ENCODE measurements at places on chromosomes 3 and 15.

GRCh38 chr3:36814066-36814717 lies 49.8 kb upstream of the DCLK3 start:
- no peak for DNase-seq

- no peak for DNase-seq
Observed at GRCh38 chr3:42900226-42901072, 5.5 kb upstream of the ZNF662 start.

- DNase-seq, result no peak
Observed at GRCh38 chr15:31157644-31158069, 56.1 kb upstream of the TRPM1 start.

DNA sequence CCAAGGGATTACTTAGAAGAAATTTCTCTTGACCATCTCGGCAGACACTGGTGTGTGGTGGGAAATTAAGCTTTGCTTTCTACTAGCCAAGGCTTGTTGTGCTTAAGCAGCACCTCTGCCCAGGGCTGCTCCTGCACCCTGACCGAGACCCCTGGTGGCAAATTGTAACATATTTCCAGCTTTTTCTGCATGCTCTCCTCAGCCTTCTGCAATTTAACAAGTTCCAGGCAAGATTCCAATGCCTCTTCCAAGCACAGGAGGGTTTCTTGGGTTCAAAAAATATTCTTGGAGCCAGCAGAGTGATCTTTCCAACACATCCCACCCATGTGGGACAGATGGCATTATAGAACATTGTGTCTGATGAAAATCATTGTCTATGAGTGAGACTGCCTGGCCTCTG lies 210.5 kb downstream of the CLSTN2 start:
- DNase-seq, result no peak

DNA sequence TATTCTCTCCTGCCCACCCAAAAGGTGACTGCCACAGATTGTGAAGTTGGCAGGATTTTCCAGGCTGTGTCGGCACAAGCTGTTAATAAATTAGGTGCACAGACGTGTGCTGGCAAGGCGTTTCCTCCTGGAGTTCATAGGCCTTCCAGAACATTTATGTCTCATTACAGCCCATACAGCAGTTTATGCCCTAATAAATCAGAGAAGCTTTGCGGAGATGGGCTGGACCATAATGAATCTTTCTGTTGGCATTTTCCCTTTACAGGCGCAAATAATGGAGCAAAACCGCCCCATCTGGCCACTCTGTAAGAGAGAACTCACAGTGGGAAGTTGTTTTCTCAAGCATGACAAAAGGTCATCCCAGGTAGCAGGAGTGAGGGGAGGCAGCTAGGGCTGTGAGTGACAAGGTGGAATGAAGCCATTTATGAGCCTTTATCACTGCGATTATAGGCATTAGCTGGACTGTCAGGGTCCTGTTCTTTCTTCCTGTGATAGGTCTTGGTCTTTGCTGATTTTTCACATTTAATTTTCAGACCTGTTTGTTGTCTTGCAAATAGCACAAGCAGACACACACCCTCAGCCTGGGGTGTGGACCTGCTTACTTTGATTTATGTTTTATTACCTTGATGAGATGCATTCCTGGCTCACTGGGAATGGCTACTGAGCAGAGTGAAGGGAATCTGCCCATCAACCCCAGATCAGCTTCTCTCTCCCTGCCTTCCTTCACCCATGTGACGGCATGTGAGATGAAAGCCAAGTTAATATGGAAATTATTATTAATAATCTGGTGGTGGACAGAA lies 257.5 kb downstream of the LRTM1 start:
- no peak for DNase-seq

DNA sequence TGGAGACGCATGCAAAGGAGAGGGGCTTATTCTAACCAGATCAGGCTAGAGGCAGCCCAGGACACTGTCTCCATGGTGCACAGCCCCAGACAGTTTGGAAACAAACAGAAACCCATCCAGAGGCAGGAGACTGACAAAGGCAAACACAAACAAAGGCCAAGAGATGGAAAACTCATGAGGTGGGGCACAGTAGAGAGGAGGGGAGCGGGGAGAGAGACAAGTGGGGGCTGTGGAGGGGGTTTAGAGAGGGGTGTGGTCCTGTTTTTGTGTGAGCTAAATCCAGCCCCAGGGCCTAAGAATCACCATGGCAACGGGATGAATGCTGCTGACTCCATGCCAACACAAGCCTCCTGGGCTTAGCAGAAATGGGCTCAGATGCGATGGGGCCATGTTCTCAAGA lies 32.3 kb downstream of the PARP16 start:
- no peak for DNase-seq

- DNase-seq, result no peak
Observed at GRCh38 chr15:65981837-65982626, 112.7 kb downstream of the RAB11A start.

DNA sequence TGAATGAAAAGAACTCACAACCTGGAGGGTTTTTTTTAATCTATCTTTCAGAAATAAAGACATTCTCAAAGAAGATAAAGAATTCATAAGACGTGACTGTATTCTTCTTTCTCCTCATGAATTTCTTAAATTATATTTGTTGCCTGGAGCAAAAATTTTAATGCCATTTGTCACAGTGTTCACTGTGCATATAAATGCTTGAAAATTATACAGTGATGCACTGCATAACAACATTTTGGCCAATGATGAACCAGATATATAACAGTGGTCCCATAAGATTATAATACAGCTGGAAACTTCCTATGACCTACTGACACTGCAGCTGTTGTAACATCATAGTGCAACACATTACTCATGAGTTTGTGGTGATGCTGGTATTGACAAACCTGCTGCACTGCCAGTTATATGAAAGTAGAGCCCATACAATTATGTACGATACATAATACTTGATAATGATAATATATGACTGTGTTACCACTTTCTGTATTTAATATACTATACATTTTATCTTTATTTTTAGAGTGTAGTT lies 67.3 kb downstream of the P2RY1 start:
- no peak for DNase-seq

- DNase-seq, result no peak
Observed at GRCh38 chr15:88397506-88397905, 69.7 kb downstream of the MRPL46 start.

DNA sequence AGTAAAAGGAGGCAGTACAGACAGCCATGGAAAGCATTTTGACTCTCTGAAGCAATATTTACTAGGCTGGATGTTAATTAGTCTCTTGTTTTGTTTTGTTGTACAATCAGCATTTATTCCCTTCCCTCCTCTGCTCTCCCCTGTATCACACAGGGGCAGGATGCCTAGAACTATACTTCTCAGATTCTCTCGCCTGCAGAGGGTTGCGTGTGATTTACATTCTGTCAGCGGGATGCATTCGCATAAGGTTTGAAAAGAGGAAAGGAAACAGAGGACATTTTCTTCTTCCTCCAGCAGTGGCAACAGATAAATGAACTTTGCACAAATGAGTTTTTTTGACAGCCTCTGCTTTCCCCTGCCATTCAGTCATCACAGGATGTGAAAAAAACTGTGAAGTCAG lies 188.3 kb downstream of the RSL24D1 start:
- DNase-seq, result no peak

Measured in activated gamma-delta T cell (primary cell).